ENCODE measurements at places on chromosomes 1 and 21. TPM values are rescaled to one million over a fixed set of nuclear protein-coding genes. Genes with fewer than 3 reads are reported as not detected.
A peak's percentile ranks its signal among the peaks of the same experiment; 100 is the strongest.

GRCh38 chr1:50458507-50458906, 35.3 kb upstream of the DMRTA2 start:
- no peak overlapping the region for H3K27ac ChIP-seq
- no peak for DNase-seq
- no peaks in the 10 kb centered on the region for H3K4me1 ChIP-seq
- H3K36me3 ChIP-seq: peaks cover 5% of the 10 kb centered on the region
- H3K27me3 ChIP-seq: no peaks in the 10 kb centered on the region

DNA sequence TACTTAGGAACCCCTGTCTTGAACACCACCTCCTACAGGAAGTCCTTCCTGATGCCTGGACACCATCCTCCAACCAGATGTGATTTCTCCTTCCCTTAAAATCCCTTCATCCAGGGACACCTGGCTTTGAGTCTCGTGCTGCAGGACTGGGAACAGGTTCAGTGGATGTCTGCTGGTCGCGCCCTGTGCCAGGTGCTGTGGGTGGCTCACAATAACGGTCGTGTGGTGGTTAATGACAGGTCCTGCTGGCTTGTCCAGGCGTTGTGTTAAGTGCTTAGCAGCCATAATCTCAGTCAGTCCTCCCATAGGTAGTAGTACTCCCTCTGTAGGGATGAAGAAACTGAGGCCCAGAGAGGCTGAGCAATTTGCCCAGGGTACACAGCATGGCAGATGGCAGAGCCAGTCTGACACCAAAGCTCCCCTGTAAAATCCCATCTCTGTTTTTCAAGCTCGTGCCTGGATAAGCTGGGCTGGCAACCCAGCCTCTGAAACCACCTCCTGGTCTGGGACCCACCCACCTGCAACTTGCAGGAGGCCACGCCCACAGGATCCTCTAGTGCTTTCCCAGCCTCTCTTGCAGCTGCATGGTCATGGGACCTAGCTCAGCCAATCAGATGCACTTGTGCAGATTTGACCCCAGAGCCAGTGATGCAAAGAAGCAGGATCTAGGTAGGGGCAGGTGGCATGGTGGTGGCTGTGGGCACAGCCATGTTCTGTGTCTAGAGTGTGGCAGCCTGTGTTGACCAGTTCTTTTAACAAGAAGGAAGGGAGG, 106.0 kb upstream of the IFFO2 start:
- no peaks in the 10 kb centered on the region for H3K36me3 ChIP-seq
- no peak for DNase-seq
- no peak overlapping the region for H3K4me3 ChIP-seq
- H3K4me1 ChIP-seq: peaks cover 6% of the 10 kb centered on the region
- peaks cover 27% of the 10 kb centered on the region for H3K27me3 ChIP-seq

DNA sequence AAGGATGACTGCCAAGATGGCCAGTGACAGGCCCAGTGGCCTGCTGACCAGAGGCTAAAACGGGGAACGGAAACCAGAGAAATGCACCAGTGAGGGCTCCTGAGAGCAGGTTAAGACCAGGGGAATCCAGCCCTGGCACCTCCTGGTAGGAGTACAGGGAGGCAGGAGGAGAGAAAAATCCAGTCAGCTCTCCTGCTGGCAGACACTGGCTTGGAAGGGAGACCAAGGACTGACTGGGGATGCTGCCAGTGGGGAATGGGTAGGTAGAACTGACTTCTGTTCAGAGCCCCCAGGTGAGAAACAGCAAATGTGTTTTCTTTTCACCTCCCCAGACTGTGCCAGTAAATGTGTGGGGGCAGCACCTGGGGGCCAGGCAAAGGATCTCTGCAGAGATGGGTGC, 27.7 kb upstream of the CRNN start:
- no peak for DNase-seq
- no peak overlapping the region for H3K4me3 ChIP-seq
- H3K4me1 ChIP-seq: peaks cover 26% of the 10 kb centered on the region
- peaks cover 25% of the 10 kb centered on the region for H3K27me3 ChIP-seq
- H3K36me3 ChIP-seq: no peaks in the 10 kb centered on the region
- H3K27ac ChIP-seq: peak overlapping the region; percentile 57

DNA sequence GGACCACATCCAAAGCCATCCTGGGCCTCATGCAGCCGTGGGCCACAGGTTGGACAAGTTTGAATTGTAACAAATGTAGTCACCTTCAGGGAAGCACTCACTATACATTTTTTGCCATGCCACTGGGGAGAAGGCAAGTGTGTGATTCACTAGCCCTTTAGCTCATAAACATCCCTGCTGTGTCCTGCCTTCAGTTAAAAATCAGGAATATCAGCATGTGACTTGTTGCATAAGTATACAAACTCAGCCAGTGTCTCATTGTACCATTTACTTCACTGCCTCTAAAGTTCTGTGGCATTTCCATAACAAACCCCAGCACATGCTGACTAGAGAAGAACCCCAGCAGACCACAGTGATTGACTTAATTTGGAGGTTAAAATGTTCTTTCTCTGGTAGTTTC, 142.0 kb upstream of the C1orf105 start:
- no peak overlapping the region for H3K4me3 ChIP-seq
- no peak for DNase-seq
- peaks cover 4% of the 10 kb centered on the region for H3K4me1 ChIP-seq
- H3K36me3 ChIP-seq: no peaks in the 10 kb centered on the region
- H3K27ac ChIP-seq: no peak overlapping the region

DNA sequence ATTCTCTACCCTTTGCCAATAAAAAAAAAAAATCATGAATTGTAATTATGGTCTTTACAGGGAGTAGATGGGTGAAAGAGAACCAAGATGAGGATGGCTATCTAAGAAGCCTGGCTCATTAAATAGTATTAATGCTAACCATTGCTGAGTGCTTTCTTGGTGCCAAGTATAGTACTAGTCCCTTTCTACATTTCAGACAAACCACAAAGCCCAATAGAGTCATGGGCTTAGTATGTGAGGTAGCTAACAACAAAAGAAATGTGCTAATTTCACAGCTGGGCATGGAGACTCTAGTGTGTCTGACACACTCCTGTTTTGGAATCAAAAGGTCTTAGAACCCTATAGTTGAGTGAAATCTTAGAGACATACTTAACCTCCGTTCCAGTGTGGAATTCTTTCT, 84.5 kb upstream of the ESRRG start:
- H3K27ac ChIP-seq: no peak overlapping the region
- peaks cover 21% of the 10 kb centered on the region for H3K4me1 ChIP-seq

- H3K4me1 ChIP-seq: no peaks in the 10 kb centered on the region
- no peak overlapping the region for H3K27ac ChIP-seq
- H3K27me3 ChIP-seq: no peaks in the 10 kb centered on the region
- no peaks in the 10 kb centered on the region for H3K36me3 ChIP-seq
- no peak for DNase-seq
These were observed 10.1 kb upstream of the HCRTR1 start for GRCh38 chr1:31607360-31607759.

DNA sequence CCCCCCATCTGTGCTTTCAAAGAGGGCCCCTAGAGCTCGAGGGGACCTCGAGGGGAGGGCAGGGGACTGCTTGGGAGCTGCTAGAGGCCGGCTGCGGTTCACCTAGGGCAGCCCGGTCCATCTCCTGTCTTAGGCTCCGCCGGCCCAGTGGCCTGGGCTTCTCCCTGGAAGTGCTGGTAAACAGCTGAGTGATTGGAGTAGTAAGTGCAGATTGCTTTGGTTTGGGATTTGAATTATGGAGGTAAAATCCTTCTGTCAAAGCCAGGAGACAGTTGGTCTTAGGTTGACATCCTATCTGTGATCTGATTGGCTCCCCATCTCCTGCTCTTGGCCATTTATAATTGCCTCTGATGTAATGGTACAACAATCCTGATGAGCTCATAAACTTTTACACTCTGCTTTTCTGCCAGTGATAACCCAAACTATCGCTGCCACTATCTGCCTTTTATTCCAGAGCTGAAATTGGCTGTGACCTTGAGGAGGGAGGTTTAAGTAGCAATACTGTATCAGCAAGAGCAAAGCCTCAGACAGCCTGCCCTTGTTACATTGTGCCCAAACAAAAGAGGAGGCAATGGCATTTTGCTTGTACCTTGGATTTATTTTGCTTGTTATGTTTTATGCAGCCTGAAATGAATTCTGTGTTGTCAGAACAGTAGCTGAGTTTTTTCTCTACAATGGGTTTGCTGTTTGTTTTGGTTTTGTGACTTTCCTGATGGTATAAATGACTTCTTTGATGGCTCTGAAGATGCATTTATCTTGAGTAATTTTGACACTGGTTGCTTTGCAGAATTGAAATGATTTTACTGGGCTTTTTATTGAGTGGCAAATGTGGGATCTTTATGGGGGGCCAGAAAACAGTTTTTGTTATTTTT, 2.4 kb downstream of the ARID1A start:
- H3K27me3 ChIP-seq: no peaks in the 10 kb centered on the region
- H3K36me3 ChIP-seq: no peaks in the 10 kb centered on the region
- H3K27ac ChIP-seq: peak overlapping the region; percentile 99

GRCh38 chr1:43058545-43059360, 100.1 kb upstream of the SLC2A1 start:
- H3K36me3 ChIP-seq: no peaks in the 10 kb centered on the region
- no peak overlapping the region for H3K27ac ChIP-seq
- no peak overlapping the region for H3K4me3 ChIP-seq

DNA sequence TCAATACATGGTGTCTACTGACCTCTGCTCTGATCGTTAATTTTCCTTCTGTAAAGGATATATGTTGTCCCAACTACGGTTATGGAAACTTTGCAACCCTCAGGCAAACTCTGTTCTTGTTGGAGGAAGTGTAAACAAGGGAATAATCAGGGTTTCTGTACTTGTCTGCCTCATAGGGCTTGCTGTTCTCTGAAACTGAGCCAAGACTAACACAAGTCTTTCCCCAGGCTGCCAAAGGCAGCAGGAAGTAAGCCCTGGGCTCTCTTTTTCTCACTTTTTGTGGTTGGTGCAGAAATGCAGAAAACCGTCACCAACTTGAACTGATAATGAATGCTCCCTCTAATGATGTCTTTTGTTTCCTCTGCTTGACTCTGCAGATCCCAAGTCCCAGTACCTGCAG, 7.6 kb downstream of the CYP4X1 start:
- no peak for DNase-seq
- H3K4me1 ChIP-seq: peaks cover 36% of the 10 kb centered on the region
- peaks cover 7% of the 10 kb centered on the region for H3K27me3 ChIP-seq
- no peaks in the 10 kb centered on the region for H3K36me3 ChIP-seq

CRYAA gene
- not detected for total RNA-seq

LCA5L gene
- 0.80 TPM for total RNA-seq

KLHL20 gene
- total RNA-seq: 16.2 TPM

TNFSF18 gene
- not detected for total RNA-seq

All from left ventricle myocardium inferior (tissue), 1 donor.